SK-N-SH (cell line): ENCODE measurements at places on chromosomes 3 and 15.

- no peak for DNase-seq
Observed at GRCh38 chr3:113832477-113833164, 6.0 kb upstream of the GRAMD1C start.

DNA sequence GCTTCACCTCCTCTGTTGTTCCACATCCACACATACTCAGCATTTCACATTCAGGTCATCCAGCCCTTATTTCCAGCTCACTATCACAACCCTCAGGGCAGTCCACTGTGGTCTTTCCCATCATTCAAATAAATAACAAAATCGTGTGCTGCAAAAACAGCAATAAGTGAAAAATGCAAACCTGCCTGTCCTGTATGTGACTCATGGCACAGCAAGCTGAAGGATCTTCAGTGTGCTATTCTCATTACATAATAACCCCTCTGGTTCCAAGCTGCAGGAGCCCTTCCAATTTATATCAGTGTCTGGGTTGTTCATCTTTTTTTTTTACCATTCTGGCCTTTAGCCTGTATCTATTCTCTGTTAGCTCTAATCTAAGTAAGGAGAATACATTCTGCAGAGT lies 185.3 kb upstream of the UBE2E2 start:
- DNase-seq, result no peak

DNA sequence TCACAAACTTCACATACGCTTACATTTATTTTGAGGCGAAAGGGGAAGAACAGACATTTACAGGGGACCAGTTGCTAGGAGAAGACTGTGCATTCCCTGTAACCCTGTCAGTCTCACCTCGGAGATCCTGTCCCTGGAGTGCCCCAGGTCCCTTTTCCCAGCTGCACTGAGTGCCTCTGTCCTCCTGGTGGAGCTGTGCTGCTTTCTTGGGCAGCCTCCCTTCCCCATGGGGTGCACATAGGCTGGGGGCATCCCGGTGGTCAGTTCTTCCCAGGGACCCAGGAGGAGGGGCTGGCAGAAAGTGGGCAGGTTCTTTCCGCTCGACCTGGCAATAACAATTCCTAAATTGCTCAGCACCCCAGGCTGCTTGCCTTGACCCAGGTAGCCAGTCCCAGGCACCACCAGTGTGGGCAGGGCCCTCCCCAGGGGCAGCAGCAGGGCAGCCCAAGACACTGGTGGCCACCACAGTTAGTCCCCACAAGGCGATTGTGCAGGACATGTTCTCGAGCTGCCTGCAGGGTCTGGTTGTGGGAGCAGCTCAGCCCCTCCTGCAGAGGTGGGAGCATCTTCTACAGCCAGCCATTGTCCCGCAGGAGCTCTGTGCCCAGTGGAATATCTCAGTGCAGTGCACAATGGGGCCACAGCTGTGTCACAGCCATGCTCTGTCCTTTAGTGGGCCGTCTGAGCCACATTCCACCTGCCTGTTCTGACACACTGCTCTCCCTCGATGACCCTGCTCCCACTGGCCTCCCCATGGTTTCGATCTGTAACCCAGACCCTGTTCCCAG lies 36.3 kb downstream of the APBA2 start:
- no peak for DNase-seq

DNA sequence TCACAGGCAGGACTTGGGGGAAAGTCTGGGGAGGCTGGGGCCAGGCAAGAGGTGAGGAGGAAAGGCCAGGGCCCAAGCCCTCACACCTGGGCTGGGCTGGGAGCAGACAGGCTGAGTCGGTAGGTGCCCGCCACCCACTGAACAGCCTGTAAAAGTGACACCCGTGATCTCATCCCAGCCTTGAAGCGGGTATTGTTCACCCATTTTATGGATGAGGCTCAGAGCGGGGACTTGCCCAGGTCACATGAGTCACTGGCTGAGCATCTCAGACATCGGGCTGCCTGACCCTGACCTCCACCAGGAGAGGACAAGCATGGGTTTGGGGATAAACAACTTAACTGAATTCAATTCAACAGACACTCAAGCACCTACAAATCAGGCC lies 52.0 kb upstream of the CTSH start:
- no peak for DNase-seq

- peak; percentile 27 for DNase-seq
Observed at GRCh38 chr3:137766041-137766875, 2.1 kb downstream of the SOX14 start.

- DNase-seq, result peak; percentile 52
Observed at GRCh38 chr15:101447561-101448071, 41.9 kb downstream of the PCSK6 start.

GRCh38 chr3:58622436-58622835 lies 44.1 kb downstream of the FAM3D start:
- no peak for DNase-seq

GRCh38 chr3:72756900-72757299 lies 91.3 kb downstream of the SHQ1 start:
- no peak for DNase-seq

GRCh38 chr3:10688126-10688525 lies 127.9 kb upstream of the SLC6A11 start:
- no peak for DNase-seq

- DNase-seq, result no peak
Observed at GRCh38 chr15:94282269-94283250, 51.2 kb downstream of the MCTP2 start.

GRCh38 chr15:93173369-93173768 lies 84.4 kb upstream of the RGMA start:
- DNase-seq, result no peak

DNA sequence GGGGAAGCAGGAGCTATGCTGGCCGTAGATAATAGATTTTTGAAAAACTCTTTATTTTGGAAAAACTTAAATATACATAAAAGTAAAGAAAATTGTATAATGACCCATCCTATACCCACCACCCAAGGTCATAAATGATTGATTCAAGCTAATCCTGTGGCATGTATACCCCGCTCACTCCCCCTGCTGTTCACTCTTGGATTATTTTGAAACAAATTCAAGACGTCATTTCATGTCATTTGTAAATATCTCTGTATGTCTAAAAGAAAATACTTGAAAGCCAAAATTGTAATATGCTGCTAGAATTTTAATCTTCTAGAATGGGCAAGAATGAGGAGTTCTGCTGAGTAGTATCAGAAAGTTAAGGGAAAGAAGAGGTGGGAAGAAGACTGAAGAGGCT lies 241.7 kb downstream of the FEZF2 start:
- DNase-seq, result peak; percentile 28

DNA sequence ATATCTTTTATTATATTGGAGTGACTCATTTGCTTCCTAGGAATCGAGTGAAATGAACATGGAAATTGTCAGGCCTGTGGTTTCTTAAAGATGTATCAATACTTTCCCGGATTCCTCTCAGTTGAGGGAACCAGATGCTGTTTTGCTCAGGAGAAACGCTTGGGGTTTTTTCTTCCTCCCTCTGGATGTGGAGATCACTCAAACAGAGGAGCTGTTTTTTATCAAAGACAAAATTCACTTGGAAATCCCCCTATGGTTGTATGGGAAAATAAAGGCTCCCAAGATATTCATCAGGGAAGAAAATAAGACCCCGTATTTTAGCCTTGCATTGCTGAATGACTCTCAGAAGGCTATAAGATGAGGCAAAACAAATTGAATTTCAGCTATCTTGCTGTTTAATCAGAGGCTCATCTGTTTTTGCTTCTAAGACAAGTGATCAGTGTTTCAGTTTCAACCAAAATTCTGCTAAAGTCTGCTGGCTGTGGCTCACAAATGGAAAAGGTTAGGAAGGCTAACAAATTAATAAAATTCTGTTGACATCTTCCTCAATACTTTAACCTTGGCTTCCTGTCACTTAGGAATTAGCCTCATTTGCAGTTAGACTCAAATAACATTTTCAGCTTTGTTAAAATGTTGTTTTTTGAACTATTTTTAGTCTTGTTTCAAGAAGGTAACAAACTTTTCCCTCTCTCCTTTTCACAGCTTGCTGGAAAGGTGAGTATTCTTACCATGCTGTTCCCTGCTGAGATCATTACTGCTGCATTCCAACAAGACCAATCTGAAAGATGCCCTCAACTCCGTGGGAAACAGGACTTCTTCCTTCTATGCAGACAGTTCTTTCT lies 83.6 kb downstream of the COL6A5 start:
- no peak for DNase-seq

- no peak for DNase-seq
Observed at GRCh38 chr3:48140336-48140757, 47.9 kb downstream of the CDC25A start.

- peak; percentile 44 for DNase-seq
Observed at GRCh38 chr15:70936326-70936725, 43.7 kb downstream of the LRRC49 start.

DNA sequence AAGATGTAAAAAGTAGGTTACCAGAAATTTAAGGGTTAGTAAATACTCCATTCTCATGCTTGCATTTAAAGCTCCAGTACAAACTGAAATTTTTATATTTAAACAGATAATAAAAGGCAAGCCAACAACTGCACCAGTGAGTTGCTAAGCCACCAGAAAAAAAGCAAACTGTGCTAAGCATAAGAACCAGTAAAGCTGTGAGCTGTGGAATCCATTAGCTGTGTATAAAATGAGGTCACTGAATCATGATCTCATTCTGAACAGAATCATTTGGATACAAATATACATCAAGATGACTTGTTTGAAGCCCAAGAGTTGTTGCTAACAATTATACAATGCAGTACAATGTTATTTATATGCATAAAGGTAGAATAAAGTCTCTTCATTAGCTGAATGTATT lies 1312.2 kb downstream of the SI start:
- DNase-seq, result no peak

- DNase-seq, result no peak
Observed at GRCh38 chr15:52503788-52504496, 24.7 kb downstream of the MYO5A start.

DNA sequence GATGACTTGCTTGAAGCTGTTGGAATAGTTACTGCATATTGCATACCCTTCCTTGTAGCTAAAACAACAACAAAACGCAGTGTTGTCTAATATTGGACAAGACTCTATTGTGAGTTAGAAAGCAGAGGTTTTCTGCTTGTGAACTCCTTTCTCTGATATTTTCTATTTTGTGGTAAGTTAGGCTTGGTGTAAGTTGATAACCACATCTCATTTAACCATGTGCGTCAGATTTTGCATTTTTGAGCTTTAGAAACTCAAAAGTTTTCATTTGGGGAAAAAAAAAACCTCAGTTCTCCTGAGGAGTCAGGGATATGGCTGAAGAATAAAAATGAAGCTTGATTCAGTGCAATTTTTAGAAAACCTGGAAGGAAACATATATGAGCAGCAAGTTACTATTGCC lies 1.5 kb downstream of the ARIH1 start:
- no peak for DNase-seq

GRCh38 chr3:54931182-54931581 lies 3.3 kb upstream of the LRTM1 start:
- DNase-seq, result peak; percentile 66

DNA sequence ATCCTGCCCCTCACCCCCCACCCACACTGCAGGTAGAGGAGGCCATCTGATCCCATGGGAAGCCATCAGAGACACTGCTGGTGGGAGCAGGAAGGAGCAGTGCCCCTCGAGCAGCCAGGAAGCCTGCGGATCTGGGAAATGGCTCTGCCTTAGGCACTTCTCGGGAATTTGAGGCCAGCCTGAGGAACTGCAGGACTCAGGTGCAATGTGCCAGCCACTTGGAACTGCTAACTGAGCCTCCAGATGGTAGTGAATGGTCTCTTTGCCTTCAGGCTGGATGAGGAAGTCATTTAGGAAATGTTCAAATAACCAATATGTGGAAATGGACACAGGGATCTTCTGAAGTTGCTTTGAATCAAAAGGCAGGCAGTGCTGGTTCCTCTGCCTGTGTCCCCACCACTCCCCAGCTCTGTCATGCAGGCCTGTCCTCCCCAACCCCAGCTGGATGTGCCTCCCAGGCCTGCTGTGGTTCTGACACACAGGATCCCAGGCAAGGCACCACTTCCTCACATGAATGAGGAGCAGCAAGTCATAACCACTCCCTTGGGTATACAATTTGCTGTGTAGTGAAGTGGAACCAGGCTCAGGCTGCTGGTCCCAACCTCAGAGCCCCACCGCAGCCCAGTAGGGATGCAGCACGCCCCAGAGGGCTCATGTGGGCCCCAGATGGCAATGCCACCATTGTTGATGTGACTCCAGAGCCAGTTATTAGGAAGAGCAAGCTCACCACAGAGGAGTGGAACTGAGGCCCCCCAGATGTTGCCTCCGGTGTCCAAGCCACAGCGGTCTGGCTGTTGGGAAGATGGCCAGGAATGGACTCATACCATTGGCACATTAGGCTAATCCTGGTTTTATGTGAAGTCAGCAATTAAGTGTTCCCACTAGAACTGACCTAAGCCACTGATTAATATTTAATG lies 46.5 kb upstream of the LIMD1 start:
- DNase-seq, result peak; percentile 66

DNA sequence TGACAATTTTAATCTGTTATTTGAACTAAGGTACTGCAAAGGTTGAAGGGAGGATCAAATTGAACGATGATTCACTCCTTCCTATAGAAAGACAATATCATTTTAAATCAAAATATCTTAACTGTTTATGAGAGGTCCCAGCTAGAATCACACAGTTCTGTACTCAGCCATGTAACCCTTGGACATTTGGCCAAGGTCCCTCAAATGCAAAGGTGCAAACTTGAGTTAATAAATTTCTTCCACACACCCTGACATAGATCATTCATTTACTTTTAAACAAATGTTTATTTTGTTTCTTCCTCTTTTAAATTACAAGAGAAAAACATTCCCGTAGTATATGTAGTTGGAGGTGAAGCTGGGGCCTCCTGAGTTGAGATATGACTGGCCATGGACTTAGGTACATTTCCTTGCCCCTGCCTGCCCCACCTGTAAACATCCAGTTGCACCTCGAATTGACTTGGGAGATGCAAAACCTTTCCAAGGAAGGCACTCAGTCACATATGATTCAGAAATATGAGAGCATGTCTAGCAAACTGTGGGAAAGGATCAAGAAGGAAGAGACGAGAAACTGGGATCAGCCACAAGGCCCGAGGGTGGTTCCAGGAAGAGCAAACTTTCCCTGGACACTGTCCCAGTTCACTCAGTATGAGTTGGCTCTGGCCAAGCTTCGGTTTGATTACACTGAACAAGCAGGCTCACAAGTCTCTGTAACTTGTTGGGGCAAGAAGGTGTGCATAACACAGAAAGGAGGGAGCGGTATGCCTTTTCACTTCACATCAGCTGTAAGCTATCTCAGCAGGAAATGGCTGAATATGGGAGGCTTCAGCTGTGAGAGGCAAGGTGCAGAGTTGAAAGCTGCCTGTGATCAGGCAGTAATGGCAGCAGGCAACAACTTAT lies 6.7 kb downstream of the TNFSF10 start:
- DNase-seq, result no peak

DNA sequence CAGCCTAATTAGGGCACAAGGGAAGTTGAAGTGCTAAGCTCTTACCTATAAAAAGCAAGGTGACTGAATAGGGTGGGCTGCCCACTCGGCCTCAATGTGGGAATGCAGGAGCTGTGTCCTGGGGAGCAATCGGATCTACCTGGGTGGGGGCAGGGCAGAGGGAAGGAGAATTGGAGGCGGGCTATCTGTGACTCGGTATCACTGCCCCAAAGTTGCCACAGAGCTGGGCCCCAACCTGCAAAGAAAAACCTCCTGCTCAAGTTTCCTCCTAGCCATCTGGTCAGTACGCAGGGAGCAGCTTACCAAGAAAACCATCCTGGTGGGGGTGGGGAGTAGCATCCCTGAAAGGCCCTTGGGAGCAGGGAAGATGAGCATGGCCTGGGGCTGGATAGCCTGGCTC lies 10.7 kb downstream of the CIB2 start:
- no peak for DNase-seq
